ENCODE measurements at places on chromosomes 3 and 15.

- no peak for DNase-seq
Observed at GRCh38 chr15:48395521-48396011, 64.3 kb downstream of the DUT start.

- DNase-seq, result no peak
Observed at GRCh38 chr3:45055032-45055410, 28.9 kb downstream of the CLEC3B start.

GRCh38 chr15:98715890-98716443 lies 67.6 kb downstream of the IGF1R start:
- no peak for DNase-seq

DNA sequence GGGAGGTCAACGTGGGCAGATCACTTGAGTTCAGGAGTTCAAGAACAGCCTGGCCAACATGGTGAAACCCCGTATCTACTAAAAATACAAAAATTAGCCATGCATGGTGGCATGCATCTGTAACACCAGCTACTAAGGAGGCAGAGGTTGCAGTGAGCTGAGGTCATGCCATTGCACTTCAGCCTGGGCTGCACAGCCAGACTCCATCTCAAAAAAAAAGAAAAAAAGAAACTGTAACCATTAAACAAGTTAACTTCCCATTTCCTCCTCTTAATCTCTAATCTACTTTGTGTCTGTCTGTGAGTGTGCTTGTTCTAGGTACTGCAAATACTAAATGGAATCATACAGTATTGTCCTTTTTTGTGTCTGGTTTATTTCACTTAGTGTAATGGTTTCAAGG lies 2.7 kb downstream of the RBM6 start:
- no peak for DNase-seq

DNA sequence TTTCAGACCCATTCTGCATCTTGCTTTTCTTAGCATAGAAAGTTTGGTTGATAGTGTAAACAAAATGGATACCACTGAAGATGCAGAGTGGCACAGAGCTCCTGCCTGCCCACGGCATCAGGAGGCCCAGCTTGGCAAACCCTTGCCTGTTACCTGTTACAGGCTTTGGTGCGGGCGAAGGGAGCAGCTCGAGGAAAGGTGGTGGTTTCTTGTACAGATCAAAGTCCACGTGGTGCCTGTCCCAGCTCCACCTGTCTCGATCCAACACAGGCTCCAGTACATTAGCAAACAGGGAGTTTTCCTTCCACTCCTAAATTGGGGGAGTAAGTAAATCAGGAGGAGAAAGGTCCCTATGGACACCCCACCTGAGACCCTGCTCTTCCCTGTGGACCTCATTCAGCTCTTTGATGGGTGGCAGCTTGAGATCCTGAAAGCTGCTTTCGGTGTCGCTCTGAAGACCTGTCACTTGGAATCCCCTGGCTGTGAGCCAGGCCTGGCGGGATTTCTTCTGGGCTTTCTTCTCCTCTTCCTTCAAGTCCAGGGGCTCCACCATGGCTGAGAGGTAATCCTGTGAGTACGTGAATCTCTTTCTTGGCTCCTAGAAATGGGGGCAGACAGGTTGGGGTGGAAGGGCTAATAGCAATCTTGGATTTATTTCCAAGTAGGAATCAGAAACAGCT lies 35.7 kb downstream of the ACAD9 start:
- DNase-seq, result no peak

DNA sequence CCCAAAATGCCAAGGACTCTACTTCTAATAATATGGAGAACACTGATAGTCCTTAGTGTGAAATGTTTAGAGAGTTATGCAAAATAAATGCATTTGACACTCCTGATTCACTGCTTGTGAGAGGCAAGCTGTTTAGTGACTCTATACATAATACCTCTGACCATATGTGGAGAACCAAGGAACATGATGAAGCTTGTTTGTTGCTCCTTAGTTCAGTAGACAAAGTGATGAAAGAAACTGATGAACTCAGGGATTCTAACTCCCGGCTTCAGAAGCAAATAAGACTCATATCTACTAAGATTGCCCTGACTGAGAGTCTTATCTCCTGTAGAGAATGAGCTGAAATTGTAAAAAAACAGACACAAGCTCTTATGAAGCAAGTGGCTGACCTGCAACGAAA lies 41.3 kb downstream of the PEX5L start:
- no peak for DNase-seq

GRCh38 chr15:64461721-64462162 lies 1.4 kb downstream of the ZNF609 start:
- peak; percentile 4 for DNase-seq

- no peak for DNase-seq
Observed at GRCh38 chr15:72237029-72237852, 6.3 kb upstream of the PKM start.

GRCh38 chr15:62888623-62889022 lies 153.9 kb upstream of the TPM1 start:
- no peak for DNase-seq

- peak; percentile 59 for DNase-seq
Observed at GRCh38 chr3:69012800-69013252, 658 bp downstream of the EOGT start.

- no peak for DNase-seq
Observed at GRCh38 chr15:58434334-58434875, 2.6 kb downstream of the LIPC start.

- DNase-seq, result no peak
Observed at GRCh38 chr15:35491999-35492398, 54.0 kb downstream of the DPH6 start.

- DNase-seq, result no peak
Observed at GRCh38 chr3:15207836-15208504, 1.9 kb downstream of the CAPN7 start.

GRCh38 chr3:11300970-11301369 lies 28.8 kb downstream of the ATG7 start:
- no peak for DNase-seq

GRCh38 chr3:197380786-197381185 lies 82.4 kb upstream of the DLG1 start:
- no peak for DNase-seq

- DNase-seq, result no peak
Observed at GRCh38 chr3:138281561-138281960, 48.1 kb downstream of the NME9 start.

GRCh38 chr15:32106401-32107381 lies 76.4 kb downstream of the CHRNA7 start:
- no peak for DNase-seq

DNA sequence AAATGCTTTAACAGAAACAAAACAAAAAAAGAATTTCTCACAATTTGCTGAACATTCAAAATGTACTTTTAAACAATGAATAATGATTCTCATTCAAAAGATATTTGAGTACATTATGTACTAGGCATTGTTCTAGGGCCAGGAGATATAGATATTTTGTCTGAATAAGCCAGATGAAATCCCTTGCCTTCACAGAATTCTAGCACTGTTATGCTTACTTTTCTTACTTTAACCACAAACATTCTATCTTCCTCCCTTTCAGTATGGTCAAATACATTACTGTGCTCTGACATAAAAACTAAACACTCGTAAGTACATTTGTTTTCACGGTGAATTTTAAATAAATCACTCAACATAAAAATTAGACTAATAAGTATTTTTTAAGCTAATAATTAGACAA lies 116.7 kb downstream of the ADAM10 start:
- no peak for DNase-seq

DNA sequence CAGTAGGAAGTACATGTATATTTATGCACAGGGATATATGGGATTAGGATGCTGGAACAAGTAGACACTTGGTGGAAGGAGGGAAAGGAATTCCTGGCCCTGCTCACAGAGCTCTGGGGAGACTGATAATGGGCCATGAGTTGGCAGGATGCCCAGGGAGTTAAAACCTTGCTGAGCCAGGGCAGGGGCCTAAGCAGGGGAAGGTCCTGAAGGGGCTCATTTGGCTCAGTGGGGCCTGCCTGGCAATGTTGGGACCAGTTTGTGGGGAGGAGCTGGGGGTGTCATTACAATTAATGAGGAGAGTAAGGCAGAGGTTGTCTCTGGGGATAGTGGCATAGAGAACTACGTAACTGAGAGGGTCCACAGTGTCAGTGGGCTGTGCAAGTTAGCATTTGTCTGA lies 124.2 kb upstream of the ADPGK start:
- no peak for DNase-seq

- DNase-seq, result no peak
Observed at GRCh38 chr3:4425055-4425454, 42.0 kb downstream of the SUMF1 start.

DNA sequence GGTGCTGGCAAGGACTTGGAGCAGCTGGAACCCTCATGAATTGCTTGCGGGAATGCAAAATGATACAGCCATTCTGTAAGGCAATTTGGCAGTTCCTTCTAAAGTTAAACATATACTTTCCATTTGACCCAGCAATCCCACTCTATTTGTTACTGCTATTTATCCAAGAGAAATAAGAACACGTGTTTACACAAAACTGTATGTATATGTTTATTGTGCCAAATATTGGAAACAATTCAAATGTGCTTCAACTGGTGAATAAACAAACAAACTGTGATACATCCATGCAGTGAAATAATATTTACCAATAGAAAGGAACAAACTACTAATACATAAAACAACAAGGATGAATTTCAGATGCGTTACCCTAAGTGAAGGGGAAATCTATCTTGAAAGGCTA lies 60.0 kb upstream of the NTRK3 start:
- no peak for DNase-seq

- DNase-seq, result no peak
Observed at GRCh38 chr3:175457301-175457700, 598.2 kb downstream of the NAALADL2 start.

GRCh38 chr3:18112674-18113375 lies 312.3 kb downstream of the SATB1 start:
- DNase-seq, result no peak

DNA sequence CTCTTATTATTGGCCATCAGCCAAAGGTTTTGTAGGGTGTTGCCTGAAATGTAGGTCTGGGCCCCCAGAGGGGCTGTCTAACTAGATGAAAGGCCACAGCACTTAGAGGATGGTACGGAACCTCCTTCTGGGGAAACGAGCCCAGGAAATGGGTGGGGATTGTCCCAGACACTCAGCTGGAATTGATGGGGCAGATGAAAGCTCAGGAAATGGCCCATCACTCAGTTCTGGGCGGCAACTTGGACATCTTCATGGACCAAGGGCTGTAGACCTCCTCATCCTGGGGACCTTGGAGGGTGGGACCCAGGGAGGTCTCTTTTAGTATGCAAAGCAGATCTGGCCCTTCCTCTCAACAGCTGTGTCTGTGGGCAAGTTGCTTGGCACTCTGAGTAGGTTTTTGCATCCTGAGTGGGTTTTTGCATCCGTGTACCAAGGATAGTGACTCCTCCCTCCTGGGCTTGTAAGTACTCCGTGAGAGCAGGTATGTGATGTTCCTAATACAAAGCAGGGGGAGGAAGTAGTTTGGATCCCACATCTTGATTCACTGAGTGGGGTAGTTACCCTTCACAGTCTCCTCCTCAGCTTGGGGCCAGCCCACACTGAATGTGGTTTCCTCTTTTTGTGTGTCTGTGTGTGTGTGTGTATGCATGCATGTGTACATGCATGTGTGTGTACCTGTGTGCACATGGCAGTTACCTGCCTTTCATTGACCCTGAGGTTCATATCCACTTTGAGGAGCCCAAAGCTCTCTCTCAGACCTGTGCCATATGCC lies 292.0 kb downstream of the RPLP1 start:
- no peak for DNase-seq

- no peak for DNase-seq
Observed at GRCh38 chr15:31390029-31390428, 63.4 kb downstream of the KLF13 start.

All from endothelial cell (in vitro differentiated cells).